Activated T-helper 1 cell treated with anti-CD3 and anti-CD28 coated beads, Interleukin-2, amount 50 U/mL, for 16 hours (primary cell): ENCODE measurements at places on chromosomes 7 and 10.

DNA sequence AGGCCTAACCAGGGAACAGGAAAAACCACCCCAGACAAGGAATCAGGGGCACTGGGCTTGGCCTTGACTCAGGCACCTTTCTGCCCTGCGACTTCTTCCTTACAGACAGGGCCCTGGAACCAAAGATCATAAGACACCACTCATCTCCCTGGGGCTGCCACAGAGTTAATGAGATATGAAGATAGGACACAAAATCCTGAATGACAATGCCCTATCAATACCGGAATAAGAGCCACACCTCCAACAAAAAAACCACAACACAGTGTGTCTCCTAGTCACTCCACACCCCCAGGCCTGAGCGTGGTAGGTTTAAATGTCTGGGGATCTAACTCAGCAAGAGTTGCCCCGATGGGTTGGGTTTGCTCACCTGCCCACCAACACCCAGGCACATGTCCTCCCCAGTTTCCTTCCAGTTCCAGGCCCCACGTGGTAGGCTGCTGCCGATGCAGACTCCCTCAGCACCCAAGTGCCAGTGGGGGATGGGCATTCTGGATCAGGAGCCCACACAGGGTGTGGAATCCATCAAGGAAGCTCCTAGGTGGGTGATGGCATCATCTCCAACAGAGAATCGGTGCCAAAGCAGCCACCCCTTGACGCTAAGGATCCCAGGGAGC lies 3.9 kb downstream of the DLG5 start:
- DNase-seq = no peak

- no peak for DNase-seq
Observed at GRCh38 chr7:85090143-85090542, 96.7 kb downstream of the SEMA3D start.

- no peak for DNase-seq
Observed at GRCh38 chr10:124101351-124101750, 8.0 kb upstream of the CHST15 start.

- DNase-seq = no peak
Observed at GRCh38 chr7:80087051-80087770, 47.4 kb upstream of the GNAI1 start.
